ENCODE measurements at places on chromosomes 2 and 18.

DNA sequence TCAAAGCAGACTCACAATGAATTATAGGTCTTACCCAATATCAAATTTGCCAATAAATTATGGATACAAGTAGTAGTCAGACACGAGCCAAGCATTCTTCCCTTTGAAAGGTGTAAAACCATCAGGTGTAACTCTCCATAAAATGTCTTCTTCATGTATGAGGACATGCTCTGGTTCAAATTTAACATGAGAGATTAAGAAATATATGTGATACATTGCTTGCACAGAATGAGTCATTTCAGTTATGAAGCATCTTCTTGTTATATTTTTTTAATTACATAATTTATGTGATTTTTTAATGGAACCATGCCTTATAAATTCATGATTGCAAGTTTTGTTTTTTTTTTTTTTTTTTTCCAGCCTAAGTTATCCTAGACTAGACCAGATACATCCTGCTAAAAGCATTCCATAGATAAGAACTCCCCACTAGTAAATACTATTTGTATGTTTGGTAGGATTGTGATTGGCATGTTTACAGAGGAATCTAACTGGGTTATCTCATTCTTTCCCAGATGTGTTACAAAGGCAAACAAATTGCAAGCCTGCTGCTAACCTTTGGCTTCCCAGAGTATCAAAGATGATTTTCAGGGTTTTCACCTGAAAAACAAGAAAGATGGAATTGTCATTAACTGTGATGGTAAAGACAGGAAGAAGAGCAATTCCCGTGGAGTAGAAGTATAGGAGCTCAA is 621.9 kb downstream of the XIRP2 start:
- DNase-seq, result no peak

- no peak for DNase-seq
Measured at GRCh38 chr18:37742436-37742835, 176.8 kb upstream of the CELF4 start.

DNA sequence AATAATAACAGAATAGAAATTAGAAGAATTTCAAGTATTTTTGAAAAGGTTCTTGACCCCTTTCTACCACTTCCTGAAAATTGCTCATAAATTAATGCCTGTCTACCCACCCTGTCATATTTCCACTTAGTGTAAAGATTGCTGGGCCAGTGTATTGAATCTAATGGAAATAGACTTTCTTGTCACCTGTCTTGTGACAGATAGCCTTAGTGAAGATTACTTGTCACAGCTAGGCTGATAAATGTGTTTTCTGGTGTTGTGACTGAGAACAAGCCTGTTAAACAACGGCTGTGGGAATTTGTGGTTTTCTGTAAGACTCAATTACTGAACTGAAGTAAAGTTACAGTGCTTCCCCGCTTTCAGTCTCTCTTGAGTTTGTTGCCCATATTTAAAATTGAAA is 37.0 kb downstream of the PIK3C3 start:
- DNase-seq, result no peak

DNA sequence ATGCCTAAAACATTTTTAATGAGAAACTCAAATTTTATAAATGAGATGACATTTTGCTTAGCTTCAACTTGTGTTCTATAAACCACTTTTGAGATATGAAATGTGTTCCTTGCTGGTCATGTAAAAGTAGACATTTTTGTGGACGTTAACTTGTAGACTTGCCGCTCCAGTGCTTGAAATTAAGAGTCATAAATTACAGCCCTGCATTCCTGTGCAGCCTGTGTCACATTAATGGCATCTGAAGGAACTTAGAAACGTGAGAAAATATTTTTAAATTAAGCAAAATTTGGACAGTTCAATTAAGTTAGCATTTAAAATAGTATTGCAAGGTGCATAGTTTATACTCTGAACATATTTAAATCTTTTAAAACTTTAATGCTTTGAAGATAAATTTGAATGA is 98.3 kb upstream of the LDLRAD4 start:
- DNase-seq, result no peak

GRCh38 chr2:217258170-217258569 is 398.3 kb upstream of the TNP1 start:
- no peak for DNase-seq

GRCh38 chr2:66577321-66578053 is 142.6 kb downstream of the MEIS1 start:
- DNase-seq, result no peak

All from NCI-H1417 treated with DMSO at 0.1 percent for 48 hours (cell line).